ENCODE measurements at places on chromosomes 16 and 17.

- DNase-seq = no peak
Measured at GRCh38 chr17:77863814-77864161, 94.7 kb upstream of the TNRC6C start.

- DNase-seq = no peak
Measured at GRCh38 chr16:49703483-49703882, 152.4 kb downstream of the ZNF423 start.

- no peak for DNase-seq
Measured at GRCh38 chr16:66298571-66299120, 67.8 kb upstream of the CDH5 start.

GRCh38 chr16:69796285-69797118 is 34.4 kb downstream of the WWP2 start:
- peak; percentile 85 for DNase-seq

Data from A673 (cell line).